ENCODE measurements at places on chromosomes 16 and 17. TPM values are rescaled to one million over a fixed set of nuclear protein-coding genes. Genes with fewer than 3 reads are reported as not detected.

Gene C16orf96
- total RNA-seq = 0.07 TPM

DNA sequence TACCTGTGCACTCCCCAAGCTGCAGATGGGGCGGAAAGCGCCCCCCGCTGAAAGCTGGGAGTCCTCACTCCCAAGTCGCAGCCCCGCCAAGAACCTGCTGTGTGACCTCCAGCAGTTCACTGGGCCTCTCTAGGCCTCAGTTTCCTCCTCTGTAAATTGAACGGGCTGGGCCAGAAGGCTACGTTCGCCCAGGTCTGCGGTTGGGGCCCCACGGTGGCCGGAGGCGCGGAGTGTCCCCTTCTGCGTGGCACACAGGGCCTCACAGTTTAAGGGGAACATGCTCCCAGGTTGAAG, 628 bp downstream of the GALK1 start:
- DNase-seq = no peak

DNA sequence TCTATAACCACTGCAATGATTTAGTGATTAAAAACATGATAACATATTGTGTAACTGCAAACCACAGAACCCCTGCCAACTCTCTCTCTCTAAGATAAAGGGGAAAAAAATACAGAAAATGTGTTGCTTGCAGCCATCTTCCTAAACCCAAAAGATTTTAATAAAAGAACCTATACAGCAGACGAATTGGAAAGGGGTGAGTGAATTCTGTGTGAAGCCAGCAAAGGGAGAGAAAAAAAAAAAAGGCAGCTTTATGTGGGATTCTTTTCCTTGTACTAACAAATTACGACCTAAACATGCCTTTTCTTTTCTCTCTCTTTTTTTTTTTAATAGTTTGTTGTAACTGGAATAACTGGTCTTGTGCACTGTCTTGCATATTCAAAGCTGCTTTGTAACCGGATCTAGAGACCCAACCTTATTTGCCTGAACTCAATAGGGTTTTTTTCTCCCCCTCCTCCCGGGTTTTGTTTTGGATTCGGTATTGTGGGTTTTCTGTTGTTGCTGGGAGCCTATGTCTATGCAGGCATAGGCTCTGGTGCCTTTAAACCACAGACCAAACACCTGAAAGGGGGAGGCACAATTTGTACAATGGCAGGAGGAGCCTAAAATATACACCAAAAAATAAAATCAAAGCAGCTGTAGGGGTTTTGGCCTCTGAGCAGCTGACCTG, 7.0 kb upstream of the ZFHX3 start:
- no peak for DNase-seq

DNA sequence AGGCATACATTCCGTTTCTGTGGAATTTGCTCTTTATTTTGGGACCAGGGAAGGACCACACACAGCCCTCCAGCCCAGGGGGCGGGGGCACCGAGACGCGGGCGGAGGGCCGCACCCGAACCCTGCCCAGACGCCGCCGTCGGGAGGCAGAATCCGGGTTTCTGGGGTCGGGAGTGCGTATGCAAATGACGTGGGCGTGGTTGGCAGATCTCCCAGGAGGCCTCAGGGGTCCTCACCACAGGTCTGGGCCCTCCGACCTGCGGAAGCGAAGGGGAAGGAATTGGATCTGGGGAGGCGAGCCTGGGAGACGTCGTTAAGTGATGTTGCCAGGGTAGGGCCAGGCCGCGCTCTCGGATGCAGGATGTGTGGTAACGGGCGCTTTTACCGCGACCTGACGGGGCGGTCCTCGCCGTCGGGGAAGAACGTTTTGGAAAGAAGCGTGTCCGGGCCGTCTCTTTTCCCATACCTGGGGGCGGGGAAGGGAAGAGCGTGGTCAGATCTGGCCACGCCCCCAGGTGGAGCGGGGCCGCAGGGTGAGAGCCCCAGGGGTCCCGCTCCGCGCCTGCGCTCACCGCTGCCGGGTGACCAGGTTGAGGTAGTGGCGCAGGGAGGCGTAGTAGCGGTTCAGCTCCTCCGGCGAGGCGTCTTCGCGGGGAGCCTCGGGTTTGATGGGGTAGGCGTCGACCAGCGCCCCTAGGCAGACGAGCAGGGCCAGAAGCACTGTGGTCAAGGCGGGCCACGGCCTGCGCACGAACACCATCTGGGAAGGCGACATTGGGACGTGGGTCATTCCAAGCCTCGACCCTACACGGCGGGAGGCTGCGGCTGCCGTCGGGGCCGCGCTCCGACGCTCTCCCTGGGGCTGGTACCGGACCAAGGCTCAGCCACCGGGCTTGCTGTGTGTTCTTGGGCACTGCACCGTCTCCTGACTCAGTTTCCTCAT, 745 bp downstream of the PYY start:
- DNase-seq = no peak

GRCh38 chr16:87114832-87115231, 202.4 kb downstream of the C16orf95 start:
- DNase-seq = no peak

Data from CD8-positive, alpha-beta memory T cell (primary cell).